H1 (cell line): ENCODE measurements at places on chromosomes 13 and 19. TPM values are rescaled to one million over a fixed set of nuclear protein-coding genes. Genes with fewer than 3 reads are reported as not detected.

DNA sequence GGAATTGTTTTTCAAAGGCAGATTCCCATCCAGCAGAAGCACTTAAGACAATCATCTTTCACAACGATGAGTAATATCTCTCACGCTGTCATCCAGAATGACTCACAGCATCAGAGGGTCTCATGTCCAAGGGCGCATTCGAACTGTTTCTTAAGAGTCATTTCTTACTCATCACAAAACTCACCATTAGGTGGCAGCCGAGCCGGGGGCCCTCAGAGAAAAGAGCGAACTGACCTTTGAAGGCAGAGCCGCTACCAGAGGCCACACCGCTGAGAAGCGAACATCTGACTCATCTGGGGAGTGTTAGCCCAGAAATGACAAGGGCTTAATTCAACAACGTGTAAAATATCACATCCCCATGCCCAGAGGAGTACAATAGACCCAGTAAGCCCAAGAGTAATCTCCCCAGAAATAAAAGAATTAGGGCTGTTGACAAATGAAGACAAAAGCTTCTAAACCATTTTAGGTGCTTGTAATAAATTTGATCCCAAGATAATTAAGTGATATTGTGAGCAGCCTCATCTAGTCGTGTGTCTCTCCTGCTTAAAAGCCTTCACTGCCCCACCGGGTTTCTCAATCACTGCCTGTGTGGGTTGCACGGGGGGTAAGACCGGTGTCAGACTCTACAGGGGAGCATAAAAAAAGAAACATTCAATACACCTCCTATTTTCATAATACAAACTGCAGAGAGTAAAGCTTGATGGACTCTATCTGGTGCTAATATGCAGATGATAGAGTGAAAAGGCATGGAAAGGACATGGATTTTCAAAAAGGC, 96.2 kb downstream of the CYSLTR2 start:
- peak; percentile 46 for DNase-seq

DNA sequence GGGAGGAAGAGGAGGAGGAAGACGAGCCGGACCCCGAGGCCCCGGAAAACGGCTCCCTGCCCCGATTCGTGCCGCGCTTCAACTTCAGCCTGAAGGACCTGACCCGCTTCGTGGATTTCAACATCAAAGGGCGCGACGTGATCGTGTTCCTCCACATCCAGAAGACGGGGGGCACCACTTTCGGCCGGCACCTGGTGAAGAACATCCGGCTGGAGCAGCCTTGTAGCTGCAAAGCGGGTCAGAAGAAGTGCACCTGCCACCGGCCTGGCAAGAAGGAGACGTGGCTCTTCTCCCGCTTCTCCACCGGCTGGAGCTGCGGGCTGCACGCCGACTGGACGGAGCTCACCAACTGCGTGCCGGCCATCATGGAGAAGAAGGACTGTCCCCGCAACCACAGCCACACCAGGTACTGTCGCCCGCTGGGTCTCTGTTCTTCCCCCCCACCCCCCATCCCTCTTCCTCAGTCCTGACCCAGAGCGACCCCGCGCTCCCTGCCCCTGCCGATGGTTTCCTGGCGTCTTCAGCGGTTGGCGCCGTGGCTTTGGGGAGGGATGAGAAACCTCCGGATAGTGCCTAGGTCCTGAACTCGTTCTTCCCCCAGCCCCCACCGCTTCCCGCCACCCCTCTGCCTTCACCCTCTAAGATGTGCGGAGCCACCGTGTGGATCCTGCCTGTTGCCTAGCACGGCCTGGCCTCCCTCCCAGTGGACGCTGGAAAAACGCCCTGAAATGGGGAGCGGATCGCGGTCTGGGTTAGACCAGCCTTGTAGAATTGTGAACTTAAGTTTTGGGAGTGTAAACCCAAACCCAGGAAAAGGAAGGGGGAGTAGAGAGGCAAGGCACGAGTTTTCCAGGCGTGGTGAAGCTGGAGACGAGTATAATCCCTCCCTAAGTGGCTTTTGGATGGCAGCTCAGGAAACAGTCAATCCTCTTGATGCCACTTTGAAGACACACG, 1.5 kb downstream of the HS6ST3 start:
- no peak for DNase-seq

DNA sequence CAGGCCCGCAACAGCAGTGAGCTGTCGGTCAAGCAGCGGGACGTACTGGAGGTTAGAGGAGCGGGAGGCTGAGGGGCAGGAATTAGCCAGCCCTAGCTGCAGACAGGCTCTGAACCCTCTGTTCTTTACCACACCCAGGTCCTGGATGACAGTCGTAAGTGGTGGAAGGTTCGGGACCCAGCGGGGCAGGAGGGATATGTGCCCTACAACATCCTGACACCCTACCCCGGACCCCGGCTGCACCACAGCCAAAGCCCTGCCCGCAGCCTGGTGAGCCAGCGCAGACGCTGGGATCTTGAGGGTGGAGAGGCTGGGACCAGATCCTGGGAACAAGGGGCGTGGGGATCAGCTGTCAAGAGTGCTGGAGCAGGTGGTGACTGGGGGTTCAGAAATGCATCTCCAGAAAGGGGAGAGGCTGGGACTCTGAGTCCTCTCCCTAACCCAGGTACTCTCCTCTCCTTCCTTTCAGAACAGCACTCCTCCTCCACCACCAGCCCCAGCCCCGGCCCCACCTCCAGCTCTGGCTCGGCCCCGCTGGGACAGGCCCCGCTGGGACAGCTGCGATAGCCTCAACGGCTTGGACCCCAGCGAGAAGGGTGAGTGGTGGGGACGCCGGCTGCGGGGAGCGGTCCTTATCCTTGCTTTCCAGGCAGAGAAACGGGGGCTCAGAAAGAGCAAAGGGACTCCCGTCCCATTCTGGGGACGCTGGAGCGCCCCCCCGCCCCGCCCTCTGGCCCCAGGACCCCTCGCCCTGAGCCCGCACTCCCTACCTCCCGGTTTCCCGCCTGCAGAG, 10.4 kb downstream of the EPS8L1 start:
- peak; percentile 69 for DNase-seq

GRCh38 chr19:46014941-46015686, 7.7 kb downstream of the PGLYRP1 start:
- peak; percentile 93 for DNase-seq

GRCh38 chr19:7900401-7900870, 3.2 kb upstream of the MAP2K7 start:
- no peak for DNase-seq

DNA sequence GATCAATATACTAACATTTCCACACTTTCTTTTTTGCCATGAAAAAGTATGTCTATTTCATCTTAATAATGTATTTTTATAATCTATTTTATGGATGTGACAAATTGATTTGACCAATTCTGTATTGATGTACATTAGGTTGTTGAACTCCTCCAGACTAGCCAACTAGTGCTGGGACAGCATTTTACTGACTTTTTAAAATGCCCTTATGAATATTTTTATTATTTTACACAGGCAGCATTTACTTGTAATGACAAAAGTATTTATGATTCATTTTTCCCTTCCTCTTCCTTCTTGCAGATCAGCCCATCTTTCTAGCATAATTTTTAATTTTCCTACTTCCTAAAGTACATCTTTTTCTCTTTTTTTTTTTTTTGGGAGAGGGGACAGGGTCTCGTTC, 918 bp upstream of the FUZ start:
- no peak for DNase-seq

FFAR2 gene
- polyA plus RNA-seq = not detected in 2 replicates

S1PR4 gene
- 0.05 TPM in 1 of 2 replicates, not detected in the other for polyA plus RNA-seq

GRCh38 chr19:30107251-30107650, 165.2 kb downstream of the URI1 start:
- no peak for DNase-seq

- no peak for DNase-seq
Measured at GRCh38 chr13:98918771-98919170, 59.1 kb downstream of the DOCK9 start.
